ENCODE measurements at places on chromosomes 11 and 22. TPM values are rescaled to one million over a fixed set of nuclear protein-coding genes. Genes with fewer than 3 reads are reported as not detected.

Gene FXYD6
- 31.2 TPM for total RNA-seq

Gene RIMBP3C
- total RNA-seq = 0.21 TPM

Gene SPI1
- total RNA-seq = 31.4 TPM

GRCh38 chr11:36098087-36098486 is 154.2 kb downstream of the LDLRAD3 start:
- DNase-seq = peak; percentile 64

GRCh38 chr22:35835998-35836691 is 118.5 kb downstream of the APOL5 start:
- DNase-seq = peak; percentile 45

DNA sequence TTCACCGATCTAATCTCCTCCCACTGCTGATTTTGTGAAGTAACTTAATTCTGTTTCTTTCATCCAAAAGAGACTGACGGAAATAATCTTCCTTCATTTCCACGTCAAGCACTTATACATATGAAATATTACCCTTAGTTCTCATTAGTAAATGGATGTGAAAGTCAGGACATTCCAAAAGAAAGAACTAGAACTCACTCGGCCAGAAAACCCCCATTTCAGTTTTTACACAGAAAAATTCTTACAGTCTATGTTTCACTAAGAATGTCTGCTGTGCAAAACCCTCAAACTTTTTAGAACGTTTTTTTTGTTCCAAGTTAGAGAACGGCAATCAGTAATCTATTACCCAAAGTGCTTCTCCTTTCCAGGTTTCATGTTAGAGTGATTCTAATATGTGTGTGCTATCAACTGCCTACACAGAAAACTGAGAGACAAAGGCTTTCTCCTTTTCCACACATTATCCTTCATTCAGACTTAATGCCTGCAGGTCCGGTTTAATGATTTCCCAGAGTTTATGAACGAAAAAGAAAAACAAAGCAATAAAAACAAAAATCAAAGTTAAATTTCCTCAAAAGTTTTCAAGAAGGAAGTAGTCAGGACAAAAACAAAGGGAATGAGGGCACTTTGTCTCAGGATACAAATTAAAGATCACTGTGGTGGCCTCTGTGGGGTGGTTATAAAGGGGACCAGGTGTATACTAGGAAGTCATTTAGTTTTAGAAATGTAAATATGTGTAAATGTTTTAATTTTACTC is 11.3 kb upstream of the SESN3 start:
- DNase-seq = no peak

GRCh38 chr22:27980424-27981148 is 61.5 kb upstream of the PITPNB start:
- no peak for DNase-seq

DNA sequence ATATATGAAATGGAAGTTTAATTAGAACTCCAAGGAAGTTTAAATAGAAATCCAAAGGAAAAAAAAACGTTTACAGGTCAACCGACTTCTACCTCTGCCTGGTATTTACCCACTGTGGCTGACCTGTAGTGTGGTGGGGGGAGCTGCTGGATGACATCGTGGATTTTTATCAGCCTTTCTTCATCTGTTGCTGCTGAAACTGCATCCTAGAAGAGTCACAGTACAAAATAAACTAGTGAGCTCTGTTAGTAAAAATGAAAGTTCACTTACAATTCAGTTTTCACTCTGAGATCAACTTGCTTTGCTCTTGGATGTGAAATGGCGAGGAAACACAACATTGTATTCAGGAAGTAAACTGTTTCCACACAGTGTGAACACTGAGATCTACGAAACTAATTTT is 43.2 kb upstream of the TP53AIP1 start:
- DNase-seq = no peak

DNA sequence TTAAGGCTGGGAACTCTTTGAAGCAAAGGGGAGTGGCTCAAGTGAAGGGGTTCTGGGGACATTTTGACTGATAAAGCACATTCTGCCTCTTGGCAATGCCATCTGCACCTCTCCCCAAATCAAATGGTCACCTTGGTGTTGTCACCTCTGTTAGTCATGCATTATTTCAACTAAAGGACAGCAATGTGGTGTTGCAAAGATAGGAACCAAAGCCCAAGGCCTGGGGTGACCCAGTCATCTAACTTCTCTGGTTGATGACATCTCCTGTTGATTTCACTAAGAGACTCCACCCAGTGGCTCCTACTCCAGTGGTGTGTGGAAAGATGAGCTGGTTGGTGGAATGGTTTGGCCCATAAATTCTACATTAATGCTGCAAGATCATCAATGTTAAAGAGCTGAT is 7.8 kb upstream of the MS4A1 start:
- DNase-seq = no peak

GRCh38 chr11:27926486-27926885 is 181.5 kb downstream of the KIF18A start:
- DNase-seq = no peak

DNA sequence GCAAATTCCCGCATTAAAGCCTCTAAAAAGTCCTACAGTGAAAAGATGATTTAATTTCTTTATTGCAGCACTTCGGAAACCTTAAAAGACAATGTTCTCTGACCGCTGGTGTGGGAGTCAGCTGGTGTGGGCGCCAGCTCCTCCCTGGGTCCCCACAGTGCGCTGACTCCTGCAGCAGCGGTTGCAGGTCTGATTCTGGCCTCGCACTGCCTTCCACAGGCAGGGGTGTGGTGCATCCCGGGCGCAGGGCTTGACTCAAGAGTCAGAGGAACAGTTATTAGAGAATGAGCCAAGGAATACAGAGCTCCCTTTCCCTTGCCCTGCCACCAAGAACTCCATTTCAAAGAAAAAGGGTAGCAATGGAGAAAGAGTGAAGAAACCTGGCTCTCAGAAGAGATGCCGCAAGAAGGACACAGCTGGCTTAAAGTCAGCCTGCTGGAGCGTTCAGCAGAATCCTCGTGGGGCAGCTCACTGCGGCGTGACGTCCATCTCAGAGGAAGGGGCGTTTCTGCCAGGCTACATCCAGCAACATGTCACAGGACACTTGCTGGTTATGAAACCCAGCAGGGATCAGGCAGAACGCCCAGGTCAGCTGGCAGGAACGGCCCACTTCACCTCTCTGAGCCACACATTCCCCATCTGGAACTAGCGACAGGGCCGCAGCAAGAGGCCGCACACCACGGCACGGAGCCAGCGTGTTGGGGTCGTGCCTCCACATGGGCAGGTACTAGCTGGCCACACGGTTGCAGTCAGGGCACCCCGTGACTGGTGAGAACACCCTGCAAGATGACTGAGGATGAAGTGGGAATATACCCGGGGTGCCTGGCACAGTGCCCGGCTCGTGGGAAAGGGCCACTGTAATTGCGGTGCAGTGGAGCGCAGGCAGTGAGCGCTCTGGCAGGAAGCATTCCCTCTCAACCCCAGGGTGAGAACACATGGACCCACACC is 18.1 kb upstream of the EFCAB6 start:
- DNase-seq = peak; percentile 88

GRCh38 chr11:35031867-35032266 is 107.1 kb upstream of the CD44 start:
- no peak for DNase-seq

DNA sequence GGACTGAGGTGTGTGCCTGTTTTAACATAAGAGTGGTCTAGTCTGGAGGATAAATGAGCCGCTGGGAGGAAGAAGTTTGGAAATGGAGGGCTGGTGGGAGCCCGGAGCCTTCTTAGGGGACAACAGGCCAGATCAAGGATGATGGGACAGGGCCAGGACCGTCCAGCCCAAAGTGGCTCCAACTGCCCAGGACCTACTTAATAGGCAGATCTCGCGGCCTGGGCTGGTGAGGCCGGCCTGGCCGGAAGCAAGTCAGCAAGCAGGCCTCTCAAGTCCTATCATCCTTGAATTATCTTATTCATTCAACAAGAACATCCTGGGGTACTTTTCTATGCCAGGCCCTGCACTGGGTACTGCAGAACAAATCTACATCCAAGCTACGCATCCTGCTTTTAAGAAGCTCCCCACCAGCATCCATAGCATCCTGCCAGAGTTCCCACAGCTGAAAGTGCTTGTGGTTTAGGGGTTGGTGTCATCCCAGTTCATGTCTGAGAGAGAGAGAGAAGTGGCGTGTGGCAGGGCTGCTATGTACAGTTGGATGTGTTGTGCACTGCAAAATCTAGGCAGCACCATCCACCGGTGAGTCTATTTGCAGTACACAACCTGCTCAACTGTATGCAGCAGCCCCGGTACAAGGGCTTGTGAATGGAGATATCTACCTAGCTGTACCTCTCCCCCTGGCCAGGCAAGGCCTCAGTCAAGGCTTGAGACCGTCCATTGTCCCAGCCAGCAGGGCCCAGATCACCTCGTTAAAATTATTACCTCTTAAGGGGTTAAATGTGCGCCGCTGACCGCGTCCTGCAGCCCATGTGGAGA is 82.1 kb downstream of the FBLN1 start:
- DNase-seq = peak; percentile 11

GRCh38 chr11:14554959-14555358 is 34.8 kb upstream of the PSMA1 start:
- no peak for DNase-seq
